Activated gamma-delta T cell (primary cell): ENCODE measurements at places on chromosomes 11 and 22.

- no peak for DNase-seq
These were observed 70.2 kb upstream of the LMO1 start for GRCh38 chr11:8333811-8334401.

DNA sequence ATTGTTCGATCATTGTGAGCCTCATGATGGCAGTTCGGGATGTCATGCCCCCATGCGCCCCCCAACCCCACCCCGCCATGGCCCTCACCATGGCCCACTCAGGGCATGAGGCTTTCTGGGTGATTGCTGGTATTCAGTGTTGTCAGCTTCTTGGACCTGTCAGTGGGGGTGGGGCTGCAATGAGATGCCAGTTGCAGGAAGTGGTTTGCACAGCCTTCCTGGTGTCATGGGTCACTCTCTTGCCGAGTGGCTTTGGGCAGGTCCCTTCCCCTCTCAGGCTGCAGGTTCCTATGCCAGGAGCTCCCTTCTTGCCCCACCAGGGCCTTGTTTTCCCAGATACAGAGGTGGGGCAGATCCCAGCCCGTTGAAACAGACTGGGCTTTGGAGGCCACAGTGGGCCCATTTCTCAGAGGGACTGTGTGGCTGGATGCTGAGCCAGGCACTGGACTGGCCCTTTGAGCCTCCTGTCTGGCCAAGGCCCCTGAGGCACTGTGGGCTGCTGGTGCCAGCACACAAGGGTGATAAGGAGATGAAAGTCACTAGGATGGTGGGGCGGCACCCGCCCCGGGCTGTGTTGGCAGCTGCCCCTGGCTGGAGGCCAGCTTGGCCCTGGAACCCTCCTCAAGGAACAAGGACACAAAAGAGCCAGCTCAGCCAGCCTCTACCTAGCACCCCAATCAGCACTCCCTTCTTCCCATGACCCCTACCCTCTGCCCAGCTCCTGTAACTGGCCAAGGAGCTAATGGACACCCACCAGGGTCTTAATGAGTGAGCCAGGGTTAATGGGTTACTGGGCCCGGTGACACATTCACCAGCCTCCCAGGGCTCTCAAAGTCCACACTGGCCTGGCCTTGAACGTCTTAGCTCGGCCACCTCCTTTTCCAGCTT is 1.5 kb upstream of the GGT1 start:
- DNase-seq, result no peak

GRCh38 chr11:126992804-126993111 is 7.8 kb downstream of the KIRREL3 start:
- no peak for DNase-seq

DNA sequence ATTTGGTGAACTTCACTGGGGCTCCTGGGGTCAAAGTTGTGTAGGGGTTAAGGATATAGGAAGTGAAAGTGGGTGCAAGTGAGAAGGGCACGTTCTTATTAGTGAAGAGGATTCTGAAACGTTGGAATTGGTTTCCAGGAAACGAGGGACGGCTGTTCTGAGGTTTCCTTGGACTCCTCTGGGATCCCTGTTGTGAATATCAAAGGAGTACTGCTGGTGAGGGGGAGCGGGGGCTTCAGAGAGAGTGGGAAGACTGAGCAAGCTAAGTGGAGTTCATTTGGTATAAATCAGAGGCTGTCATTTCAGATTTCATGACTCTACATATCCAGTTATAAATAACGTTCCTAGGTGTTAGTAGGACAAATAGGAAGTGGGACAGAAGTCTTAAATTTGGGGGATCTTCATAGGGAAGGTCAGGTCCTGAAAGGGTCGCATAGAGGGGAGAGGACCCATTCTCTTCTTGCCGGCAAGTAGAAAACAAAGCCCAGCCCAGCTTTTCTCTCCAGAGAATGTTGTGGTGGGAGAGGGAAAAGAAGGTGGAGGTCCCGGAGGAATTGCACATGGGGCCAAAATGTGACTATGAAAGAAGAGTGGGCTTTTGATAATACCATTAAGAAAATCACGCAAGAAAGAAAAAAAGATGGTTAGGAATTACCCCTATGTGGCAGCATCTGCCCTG is 1.1 kb upstream of the NELL1 start:
- DNase-seq, result no peak

- DNase-seq, result no peak
These were observed 169.4 kb upstream of the SYT13 start for GRCh38 chr11:45455536-45455935.

DNA sequence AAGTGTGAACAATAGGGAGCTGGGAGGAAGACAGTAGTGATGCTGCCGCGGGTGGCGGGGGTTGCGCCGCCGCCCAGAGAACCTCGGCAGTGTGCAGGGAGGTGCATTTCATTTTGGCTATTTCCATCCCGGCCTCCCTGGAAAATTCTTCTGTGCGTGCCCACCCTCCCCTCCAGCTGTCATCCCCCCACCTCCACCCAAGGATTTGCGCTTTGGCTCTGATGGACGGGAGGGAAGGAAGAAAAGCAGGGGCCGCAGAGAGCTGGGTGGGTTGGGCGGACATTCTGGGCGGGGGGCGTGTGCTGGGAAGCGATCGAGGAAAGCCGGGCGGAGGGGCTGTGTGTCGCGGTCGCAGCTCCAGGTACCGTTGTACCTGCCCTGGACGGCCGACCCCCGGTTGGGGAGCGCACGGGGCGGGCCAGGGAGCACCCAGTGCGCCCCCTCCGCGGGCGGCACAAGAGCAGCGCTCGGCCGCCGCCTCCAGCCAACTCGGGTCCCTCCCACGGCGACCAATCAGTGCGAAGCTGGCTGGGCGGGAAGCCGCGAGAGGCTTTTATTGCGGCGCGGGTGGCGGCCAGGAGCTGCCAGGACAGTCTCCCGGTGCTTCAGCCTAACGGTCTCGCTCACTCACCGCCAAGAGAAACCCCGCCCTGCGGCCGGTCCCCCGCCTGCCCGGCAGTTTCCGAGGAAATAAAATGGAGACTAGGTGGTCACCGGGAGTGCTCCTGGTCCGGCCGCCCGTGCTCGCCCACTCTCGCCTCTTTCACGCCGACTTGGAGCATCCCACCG is 1.6 kb downstream of the NCAM1 start:
- no peak for DNase-seq

DNA sequence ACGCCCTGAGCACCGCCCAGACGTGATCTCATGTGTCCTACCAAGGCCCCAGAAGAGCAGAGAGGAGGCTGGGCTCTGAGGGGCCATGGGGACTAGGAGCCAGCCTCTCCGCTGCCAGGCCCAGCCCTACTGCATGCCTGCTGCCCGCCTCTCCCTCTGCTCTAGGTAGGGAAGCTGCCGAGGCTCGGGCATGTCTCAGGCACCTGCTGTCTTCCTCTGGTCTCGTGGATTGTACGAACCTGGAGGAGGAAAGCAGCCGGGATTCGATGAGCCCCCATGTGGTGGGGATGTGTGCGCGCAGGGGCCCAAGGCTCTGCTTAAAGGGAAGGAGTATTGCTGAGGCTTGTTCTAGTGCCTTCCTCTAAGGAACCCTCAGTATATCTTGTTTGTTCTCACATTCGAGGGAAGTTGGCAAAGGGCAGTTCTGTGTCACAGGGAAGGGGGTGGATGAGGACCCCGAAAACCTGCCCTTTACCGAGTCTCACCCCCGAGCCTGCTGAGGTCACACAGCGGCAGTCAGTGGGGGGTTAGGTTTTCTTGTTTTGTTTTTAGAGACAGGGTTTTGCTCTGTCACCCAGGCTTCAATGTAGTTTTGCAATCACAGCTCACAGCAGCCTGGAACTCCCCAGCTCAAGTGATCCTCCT is 21.2 kb downstream of the DAGLA start:
- DNase-seq, result no peak

DNA sequence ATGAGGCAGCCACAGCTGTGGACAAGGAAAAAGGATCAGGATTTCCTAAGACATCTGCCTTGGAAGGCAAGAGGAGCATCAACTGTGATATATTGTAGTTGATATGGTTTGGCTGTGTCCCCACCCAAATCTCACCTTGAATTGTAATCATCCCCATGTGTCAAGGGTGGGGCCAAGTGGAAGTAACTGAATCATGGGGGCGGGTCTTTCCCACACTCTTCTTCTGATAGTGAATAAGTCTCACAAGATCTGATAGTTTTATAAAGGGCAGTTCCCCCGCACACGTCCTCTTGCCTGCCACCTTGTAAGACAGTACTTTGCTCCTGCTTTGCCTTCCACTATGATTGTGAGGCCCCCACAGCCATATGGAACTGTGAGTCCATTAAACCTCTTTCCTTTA is 10.2 kb downstream of the RIC8A start:
- no peak for DNase-seq

DNA sequence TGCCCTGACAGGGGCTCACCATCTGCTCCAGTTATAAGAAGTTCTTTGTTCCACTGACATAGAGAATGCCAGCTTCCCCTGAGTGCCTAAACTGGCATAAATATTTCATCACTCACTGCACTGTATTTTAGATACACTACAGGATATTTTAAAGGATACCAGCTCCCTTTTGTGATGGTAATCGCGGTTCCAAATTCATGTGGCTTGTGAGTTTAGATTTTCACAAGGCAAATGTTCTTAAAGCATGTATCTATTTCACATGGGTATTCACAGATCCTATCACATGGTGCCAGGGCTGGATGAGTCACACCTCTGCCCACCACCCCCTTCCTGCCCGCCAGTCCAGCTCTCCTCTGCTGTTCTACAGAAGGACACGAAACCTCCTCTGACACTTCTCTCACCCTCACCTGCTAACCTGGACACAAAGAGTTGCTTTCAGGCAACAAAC is 105.5 kb downstream of the KCNC1 start:
- DNase-seq, result no peak

DNA sequence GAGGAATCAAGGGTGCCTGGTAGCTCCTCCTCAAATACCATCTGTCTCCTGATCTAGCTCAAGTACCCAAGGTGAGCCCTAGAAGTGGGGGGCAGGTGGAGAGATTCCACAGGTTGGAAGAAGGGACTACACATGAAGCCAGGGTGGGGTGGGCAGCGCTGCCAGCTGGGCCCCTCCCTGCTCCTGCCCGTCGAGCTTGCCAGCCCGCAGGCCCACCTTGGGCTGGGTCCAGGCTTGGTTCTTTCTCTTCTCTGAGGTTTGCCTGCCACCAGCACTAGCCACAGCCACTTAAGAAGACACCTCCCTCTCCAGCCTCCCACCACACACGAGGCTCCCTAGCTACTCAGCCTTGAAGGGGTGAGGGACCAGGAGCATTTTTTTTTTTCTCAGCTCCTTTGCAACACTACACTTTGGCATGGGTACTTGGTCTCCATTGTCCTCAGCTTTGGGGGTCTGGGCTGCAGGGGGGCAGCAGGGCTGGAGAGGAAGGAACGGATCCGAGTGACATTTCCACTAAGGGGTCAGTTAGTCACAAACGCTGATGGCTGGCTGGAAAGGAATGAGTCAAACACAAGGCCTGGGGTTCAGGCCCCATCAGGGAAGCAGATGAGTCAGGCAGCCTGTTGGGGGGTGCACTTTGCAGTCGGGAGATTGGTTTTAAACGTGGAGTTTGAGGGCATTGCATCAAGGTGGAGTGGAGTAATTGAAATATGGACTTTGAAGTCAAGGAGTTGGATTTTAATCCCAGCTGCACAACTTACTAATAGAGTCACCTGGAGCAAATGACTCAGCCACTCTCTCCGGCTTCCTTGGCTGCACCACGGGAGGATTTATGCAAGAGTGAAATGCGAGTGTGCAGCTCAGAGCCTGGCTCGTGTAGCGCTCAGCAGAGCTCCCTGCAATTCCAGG is 7.4 kb upstream of the NPTXR start:
- DNase-seq, result no peak

GRCh38 chr11:30245621-30246020 is 14.8 kb downstream of the FSHB start:
- DNase-seq, result no peak

DNA sequence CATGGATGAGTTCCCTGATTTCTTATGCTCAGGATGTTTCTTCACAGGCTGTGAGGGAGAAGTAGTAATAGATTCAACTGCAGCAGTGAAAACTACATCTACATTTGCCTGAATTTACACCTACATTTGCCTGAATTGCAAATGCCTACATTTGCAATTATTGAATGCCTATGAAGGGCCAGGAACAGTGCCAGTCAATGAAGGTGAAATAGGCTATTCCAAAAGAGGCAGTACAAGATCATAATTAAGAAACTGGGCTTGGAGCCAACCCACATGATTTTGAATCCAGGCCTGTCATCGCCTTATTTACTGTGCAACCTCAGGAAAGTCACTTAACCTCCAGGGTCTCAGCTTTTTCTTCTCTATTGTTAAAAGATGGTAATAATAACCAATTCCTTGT is 1353.3 kb downstream of the FAM181B start:
- DNase-seq, result no peak

DNA sequence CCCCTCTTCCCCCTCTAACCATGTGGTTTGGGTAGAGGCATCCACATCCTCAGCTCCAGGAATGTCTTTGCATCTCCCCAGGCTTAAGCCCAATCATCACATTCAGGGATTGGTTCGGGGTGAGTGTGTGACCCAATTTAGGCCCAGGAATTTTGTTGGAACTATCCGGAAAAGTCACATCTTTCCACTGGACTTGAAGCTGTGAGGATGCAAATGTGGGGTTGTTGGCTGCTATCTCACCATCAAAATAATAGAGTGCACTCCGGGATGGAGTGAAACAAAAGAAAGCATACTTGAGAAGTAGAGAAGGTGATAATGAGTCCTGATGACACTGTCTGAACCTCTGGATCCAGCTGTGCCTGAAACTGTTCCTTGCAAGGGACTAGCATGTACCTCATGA is 33.8 kb upstream of the OLFML1 start:
- DNase-seq, result no peak

- DNase-seq, result no peak
These were observed 69.4 kb downstream of the MRTFA start for GRCh38 chr22:40567106-40567505.

- no peak for DNase-seq
These were observed 1.0 kb upstream of the ATG2A start for GRCh38 chr11:64918017-64918416.

DNA sequence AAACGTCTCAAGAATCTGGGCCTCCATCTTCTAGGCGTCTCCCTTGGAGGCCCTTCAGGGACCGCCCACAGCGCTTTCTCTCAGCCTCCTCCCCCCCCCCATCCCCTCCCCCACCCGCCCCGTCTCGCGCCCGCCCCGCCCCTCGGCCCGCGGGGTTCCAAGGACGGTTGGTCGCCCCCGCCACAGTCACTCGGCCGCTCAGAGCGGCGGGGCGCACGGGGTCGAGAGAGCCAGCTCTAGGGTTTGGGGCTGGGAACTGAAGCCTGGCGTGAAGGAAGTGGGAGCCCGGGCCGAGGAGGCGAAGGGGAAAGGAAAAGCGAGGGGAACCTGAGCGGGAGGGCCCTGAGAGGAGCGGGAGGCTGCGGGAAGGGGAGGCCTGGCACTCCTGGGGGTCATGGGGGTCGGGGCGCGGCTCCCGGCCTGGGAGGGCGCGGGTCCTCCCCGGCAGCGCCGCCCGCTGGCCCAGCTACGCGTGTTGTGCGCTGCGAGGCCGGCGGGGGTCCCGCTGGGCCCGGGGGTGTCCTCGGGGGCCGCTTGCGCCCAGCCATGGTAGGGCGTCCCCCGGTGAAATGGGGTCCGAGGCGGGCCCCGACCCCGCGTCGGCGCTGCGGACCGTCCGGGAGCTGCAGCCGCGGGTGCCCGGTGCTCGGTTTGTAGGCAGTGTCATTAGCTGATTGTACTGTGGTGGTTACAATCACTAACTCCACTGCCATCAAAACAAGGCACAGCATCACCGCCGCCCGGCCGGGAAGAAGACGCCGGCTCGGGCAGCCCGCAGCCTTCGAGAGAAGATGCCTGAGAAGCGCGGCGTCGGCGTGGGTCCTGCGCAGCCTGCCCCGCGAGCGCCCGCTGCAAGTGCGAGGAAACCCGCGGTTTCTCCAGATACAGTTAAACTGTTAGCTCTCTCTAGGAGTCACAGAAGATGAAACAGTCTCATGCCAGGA is at the start of gene BTG4:
TSS of gene BTG4 (minus strand) at position 91 of the 944 bp plus-strand sequence. CDS start 13,610 bp downstream, outside the sequence.
- DNase-seq, result no peak
